Activated CD8-positive, alpha-beta memory T cell treated with anti-CD3 and anti-CD28 coated beads for 4 hours (primary cell): ENCODE measurements at places on chromosomes 6 and 20.

GRCh38 chr20:36248836-36249235 lies 12.6 kb downstream of the AAR2 start:
- DNase-seq, result no peak

DNA sequence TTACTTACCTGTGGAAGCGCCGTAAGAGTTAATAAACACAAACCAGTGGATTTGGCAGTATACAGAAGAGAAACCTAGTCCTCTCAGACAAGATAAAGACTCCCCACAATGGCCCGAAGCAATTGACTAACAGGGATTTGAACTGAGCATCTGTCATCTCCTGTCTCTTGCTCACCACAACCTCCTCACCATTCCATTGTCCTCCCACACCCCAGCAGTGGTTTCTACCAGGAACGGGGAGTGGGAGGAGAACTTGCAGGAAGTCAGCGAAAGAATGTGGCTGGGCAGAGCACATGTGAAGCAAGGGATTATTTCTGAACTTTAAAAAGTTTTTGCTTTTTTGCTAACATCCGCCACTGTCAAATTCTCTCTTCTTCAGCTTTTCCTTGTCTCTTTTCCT lies 24.6 kb upstream of the TAAR1 start:
- no peak for DNase-seq

DNA sequence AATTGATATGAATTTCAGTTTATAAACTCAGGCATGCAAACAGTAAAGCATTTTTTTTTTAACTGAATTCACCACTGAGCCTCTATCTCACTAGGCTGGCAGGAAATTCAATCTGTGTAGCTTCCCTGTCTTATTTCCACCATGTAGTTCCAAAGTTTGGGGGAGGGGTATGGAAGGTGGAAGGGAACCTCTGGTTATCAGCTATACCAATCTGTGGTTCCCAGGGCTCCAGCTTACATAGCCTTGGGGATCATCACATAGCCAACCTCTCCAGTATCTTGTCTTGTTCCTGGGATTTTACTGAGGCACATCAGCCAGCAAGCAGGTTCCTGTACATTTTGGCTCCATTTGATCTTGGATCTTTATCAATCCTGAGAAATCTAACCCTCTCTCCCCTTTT lies 15.6 kb downstream of the RAD21L1 start:
- no peak for DNase-seq

GRCh38 chr6:170151321-170151771 lies 139.5 kb downstream of the DLL1 start:
- no peak for DNase-seq

GRCh38 chr6:83852528-83853177 lies 507 bp upstream of the RIPPLY2 start:
- DNase-seq, result no peak

GRCh38 chr6:166540631-166541331 lies 45.7 kb downstream of the RAMACL start:
- peak; percentile 40 for DNase-seq

DNA sequence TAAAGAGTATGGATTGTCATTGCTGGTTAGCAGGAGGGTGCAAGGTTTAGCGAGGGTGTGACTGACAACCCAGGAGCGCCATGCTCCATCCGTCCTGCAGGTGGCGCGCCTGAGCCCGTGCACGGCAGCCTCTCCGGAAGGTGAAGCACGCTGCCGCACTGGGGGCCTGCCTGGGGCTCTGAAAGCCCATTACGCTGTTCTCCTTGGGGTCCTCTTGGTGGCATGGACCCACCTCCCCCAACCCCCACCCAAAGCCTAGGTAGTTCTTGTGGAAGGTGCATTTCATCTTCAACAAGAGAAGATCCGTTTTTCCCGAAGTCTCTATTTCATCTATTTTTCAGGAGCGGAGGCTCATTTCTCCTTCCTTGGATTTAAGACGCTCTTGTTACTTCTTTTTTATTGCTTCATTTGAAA lies 197.4 kb upstream of the KCNG1 start:
- peak; percentile 5 for DNase-seq

- DNase-seq, result no peak
These were observed 226.9 kb upstream of the RREB1 start for GRCh38 chr6:6880745-6881437.

- DNase-seq, result no peak
These were observed 284.1 kb upstream of the EPHA7 start for GRCh38 chr6:93703431-93703830.

DNA sequence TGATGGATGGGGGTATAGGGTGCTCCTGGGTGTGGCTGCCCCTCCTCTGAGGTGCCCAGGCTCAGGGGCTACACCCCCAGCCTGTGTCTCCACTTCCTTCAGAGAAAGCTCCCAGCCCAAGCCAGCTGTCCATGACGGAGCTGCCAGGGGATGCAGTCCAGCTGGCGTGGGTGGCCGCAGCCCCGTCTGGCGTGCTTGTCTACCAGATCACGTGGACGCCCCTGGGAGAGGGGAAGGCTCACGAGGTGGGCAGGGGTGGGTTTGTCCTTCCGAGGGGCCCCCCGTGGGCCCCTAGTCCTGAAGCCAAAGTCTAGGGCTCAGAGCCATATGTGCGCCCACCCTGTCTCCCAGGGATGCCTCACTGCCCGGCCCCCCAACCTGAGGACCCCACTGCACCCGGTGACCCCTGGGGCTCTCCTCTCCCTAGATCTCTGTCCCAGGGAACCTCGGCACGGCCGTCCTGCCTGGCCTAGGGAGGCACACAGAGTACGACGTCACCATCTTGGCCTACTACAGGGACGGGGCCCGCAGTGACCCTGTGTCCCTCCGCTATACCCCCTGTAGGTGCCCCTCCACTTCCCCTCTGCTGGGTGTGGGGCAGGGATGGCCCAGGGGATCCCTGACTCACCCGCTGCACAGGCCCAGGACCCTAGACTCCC lies 19.8 kb downstream of the COL20A1 start:
- DNase-seq, result no peak

DNA sequence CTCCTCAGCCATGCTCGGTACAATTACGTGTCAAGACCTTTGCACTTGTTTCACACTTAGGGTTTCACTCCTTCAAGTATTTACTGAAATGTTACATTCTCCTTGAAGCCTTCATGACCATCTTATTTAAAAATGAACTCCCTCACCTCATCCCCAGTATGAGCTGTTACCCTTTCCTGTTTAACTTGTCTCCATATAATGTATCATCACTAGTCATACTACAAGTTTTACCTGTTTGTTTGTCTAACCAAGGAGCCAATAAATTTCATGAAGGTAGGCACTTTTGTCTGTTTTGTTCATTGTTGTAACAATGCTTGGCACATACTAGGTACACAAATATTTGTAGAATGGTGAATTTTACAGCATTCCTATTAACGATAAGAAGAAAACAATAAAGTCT lies 46.1 kb upstream of the MTRF1L start:
- DNase-seq, result no peak

DNA sequence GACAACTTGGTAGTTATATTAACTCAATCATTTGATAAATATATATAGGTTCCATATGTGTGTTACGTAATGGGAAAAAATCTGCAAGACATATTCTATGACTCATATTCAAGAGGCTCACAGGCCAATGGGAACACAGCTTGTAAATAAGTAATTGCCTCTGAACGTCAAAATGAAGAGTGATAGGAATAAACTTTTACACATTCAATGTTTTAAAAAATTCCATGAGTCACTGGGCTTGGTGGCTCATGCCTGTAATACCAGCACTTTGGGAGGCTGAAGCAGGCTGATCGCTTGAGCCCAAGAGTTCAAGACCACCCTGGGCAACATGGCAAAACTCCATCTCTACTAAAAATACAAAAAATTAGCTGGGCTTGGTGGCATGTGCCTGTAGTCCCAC lies 209.4 kb upstream of the MCHR2 start:
- DNase-seq, result no peak

- no peak for DNase-seq
These were observed 575 bp downstream of the SLC44A4 start for GRCh38 chr6:31878222-31878621.

DNA sequence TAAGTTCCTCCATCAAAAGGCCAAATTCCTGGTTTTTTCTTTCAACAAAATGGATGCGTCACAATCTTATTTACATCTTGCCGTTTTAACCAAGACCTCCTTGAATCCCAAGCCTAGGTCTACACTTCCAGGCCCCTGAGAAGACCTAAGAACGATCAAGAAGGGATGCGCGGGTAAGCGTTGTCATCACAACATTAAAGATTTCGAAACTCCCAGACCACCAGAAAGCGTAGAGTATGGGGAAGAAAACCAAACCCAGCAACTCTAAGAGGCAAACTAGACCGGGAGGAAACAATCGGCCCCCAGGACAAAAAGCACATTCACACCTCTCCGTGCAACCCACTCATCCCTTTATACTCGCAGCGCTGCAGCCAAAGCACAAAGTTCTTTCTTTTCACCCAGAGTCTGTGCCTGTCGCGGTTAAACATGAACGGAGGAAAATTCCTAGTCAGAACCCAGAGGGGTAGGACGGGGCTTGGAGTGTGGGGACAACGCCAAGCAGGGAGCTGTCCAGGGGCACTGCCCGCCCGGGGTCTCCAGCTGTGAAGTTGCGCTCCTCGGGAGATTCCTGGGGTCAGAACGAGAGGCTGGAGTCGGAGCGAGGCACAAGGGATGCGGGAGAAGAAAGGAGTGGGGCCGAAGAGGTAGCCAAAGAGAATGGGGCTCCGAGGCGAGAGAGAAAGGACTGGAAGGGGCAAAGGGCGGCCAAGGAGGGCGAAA lies 725 bp downstream of the OSER1 start:
- no peak for DNase-seq

GRCh38 chr6:154494592-154495311 lies 15.7 kb downstream of the CNKSR3 start:
- no peak for DNase-seq

- peak; percentile 51 for DNase-seq
These were observed 747 bp upstream of the PTPRA start for GRCh38 chr20:2872459-2873009.

- DNase-seq, result no peak
These were observed 86.8 kb downstream of the ARHGAP18 start for GRCh38 chr6:129623008-129623732.

DNA sequence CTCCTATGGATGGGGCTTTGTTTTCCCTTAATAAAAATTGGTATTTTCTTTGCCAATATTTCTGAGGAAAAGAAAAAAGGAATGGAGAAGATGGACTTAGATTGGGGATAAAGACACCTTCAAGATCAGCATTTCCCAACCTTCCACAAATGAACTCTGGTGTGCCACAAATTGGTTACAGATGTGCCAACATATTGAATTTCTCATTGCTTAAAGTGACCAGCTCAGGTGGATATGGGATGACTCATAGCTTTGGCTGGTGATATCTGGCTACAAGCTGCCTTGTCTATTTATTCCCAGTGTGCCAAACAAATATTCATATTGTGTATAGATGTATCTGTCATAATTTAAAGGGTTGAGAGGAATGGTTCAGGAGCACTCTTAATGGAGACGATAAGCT lies 32.5 kb downstream of the THEMIS start:
- DNase-seq, result no peak

DNA sequence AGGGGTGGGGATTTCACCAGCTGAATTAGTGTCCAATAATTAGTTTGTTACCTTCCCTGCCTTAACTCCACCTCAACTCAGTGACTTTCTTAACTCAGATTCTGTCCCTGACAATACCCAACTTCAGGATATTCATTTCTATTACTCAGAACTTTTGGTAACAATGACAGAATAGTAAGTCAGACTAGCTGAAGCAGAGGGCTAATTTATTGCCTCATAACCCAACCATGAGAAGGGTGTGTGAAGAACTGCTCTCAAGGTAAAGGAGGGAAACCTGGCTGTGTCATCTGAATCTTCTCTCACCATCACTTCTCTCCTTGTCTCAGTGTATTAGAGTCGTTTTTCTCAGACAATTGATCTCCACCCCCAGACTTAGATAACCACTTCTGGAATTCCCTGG lies 1.2 kb upstream of the PI3 start:
- DNase-seq, result no peak

DNA sequence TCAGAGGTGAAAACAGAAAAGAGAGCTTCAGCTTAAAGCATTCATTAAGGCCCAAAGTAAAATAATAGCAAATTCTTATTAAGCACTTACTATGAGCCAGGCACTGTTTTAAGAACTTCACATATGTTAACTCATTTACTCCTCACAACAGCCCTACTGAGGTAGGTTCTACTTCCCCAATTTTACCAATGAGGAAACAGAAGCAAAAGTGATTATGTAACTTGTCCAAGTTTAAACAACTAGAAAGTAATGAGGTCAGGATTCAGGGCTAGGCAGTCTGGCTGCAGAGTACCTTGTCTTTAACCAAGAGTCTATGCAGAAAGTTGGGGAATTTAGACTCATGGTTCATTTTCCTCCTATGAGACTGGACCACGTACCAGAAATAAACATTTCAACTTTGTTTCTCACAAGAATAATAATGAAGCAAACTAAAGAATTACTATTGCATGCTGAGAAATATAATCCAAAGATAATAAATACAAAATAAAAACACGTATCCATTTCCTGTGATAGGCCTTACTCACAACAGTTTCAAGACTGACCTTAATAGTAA lies 3.8 kb downstream of the COL21A1 start:
- no peak for DNase-seq

- no peak for DNase-seq
These were observed 340.4 kb downstream of the SYNE1 start for GRCh38 chr6:152296648-152297376.

GRCh38 chr6:18213439-18213838 lies 50.9 kb downstream of the DEK start:
- no peak for DNase-seq

GRCh38 chr6:130625825-130626527 lies 201.2 kb upstream of the SMLR1 start:
- DNase-seq, result no peak

DNA sequence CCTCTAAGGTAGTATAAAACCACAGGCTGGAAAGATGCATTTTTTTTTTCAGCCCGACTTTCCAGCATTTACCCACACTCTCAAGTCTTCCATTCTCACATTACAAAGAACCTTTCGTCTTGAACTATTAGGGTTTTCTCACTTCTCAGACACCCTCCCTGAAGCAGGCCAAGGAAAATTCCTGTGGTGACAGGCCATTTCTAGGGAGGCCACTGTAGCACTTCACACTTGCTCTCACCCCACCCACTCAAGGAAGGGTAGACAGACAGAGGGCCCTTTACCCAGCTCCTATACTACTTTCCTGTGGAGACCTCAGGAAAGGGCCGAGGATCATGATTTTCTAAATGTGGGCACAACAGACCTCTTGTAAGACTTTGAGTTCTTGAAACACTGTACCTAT lies 27.7 kb downstream of the KCNS1 start:
- DNase-seq, result no peak

DNA sequence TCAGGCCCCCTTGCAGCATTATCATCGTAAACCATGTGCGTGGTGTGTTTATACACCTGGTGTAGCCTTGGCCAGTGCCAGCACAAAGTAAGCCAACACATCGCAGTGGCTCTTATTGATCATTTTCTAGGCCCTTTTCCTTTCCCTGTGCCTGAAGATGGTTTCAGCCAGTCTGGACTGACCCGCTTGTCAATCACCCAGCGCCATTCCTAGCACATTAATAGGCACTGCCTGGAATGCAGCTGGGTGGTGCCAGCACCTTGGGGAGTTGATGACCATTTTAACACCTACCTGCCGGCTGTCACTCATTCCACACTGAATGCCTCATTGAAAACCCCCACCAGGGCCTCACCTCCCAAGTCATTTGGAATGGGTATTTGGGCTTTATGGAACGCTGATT lies 4.9 kb upstream of the UQCC2 start:
- no peak for DNase-seq
